Right renal cortex interstitium (tissue), 3 donors: ENCODE measurements at places on chromosomes 5 and 9. TPM values are rescaled to one million over a fixed set of nuclear protein-coding genes. Genes with fewer than 3 reads are reported as not detected.

PPIP5K2 gene
- 92.2 TPM for polyA plus RNA-seq

SLC6A19 gene
- polyA plus RNA-seq, result 77.6 TPM

DNA sequence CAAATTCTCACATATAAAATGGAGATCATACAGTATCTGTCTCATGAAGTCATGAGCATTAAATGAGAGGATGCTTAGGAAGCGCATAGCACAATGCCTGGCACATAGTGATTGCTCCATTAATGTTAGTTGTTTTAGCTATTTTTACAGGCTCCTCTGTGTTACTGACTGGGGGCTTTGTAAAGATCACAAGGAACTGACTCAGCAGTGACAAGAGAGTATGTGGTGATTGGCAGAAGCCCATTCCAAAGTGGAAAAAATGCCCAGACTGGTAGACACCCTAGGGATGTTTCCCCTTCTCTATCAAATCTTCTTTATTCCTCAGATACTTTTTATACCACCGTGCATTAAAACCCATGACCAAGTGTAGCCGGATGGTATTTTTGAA lies 33.5 kb downstream of the ABLIM3 start:
- no peak for DNase-seq

DNA sequence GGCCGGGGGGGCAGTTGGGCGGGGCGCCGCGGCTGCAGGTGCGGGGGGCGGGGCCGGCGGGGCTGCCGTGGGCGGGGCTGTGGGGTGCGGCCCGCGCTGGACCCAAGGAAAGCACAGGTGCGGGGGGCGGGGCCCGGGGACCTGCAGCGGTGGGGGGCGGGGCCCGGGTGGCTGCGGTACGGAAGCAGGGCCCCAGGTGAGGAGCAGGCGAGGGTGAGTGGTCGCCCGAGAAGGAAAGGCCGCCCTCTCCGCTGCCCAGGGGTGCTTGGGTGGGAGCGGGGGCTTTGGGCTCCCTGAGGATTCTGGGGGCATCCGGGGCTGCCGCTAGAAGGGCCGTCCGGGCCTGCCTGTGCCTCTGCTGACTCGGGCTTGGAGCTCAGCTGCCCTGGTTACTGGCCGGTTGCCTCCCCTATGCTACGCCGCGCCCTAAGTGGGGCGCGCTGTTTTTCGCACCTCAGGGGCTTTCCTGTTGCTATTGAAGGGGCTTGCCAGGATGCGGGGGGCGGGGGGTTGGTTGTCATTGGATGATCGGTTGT lies 767 bp downstream of the RALGPS1 start:
- DNase-seq, result no peak

- no peak for DNase-seq
Observed at GRCh38 chr9:110777196-110777875, 108.7 kb downstream of the MUSK start.

GRCh38 chr5:131997026-131997726 lies 14.3 kb downstream of the ACSL6 start:
- no peak for DNase-seq
